ENCODE measurements at places on chromosomes 4 and X.

GRCh38 chr4:114600672-114601071 is 2.1 kb downstream of the UGT8 start:
- DNase-seq: no peak

DNA sequence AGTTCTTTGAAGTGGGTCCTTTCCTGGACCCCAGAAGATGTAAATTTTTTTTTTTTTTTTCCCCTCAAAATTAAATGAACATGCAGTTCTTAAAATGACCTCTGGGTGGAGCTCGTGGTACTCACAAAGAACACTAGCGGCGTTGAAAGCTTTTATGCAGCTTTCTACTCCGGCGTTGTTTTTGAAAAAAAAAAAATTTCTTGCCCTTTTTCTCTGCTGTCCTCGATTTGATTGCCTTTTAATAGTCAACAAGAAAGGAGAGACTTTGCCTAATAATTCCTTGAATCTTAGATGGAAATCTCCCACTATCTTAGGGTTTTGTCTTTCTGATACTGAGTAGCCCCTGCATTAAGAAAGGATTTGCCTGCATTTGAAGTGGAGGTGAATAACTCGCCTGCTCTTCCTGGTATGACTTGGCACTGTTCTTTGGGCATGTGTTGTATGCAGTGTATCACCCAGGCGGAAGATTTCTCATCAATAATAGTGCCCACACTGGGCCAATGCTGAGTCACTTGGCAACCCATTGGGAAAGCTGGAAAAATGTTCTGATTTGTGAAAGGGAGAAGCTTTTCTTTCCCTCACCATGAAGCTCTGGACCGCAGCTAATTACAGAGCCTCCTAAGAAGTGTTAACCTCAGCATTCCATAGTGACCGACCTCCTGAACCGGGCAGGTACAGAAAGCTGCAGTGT is 104.0 kb downstream of the PHEX start:
- DNase-seq: no peak

- DNase-seq: no peak
These were observed 206.6 kb downstream of the SPRY1 start for GRCh38 chr4:123603165-123603564.

DNA sequence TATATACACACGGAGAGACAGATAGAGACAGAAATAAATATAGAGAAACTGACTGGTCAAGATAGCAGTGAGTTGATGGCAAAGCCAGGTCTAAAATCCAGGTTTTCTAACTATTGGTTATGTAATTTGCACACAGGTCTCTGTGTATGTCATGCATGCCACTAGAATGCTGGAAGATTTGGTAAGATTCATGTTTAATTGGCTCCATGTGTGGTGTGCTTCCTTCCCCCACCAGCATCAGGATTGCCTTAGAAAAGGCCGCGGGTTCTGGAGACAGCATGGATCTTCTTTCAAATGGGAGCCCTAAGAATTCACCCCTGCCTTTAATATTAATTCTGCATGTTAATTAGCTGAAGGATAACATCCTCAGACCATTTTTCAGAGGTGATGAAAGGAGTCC is 31.3 kb downstream of the HAND2 start:
- DNase-seq: no peak

GRCh38 chrX:14039344-14039743 is 9.7 kb upstream of the GEMIN8 start:
- DNase-seq: peak; percentile 51

GRCh38 chr4:144599621-144600020 is 46.3 kb upstream of the HHIP start:
- DNase-seq: no peak

GRCh38 chrX:49072712-49073095 is 1.1 kb downstream of the PRAF2 start:
- DNase-seq: no peak

GRCh38 chr4:108172231-108172752 is 3.6 kb upstream of the LEF1 start:
- peak; percentile 25 for DNase-seq

GRCh38 chr4:18138076-18138665 is 116.6 kb upstream of the LCORL start:
- DNase-seq: no peak

DNA sequence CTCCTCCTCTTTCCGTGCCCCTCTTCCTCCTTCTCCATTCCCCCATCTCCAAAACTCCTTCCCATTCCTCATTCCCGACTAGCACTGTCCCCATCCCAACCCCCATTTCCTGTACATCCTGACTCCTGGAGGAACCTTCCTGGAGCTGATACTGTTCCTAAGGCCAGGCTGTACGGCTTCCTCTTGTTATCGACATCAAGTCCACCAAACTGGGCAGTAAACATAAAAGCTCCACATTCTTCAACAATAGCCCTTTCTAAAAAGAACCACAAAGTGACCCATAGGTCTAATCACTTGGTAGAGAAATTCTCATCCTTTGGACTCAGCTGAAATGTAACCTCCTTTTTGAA is 22.9 kb downstream of the AWAT2 start:
- DNase-seq: no peak

DNA sequence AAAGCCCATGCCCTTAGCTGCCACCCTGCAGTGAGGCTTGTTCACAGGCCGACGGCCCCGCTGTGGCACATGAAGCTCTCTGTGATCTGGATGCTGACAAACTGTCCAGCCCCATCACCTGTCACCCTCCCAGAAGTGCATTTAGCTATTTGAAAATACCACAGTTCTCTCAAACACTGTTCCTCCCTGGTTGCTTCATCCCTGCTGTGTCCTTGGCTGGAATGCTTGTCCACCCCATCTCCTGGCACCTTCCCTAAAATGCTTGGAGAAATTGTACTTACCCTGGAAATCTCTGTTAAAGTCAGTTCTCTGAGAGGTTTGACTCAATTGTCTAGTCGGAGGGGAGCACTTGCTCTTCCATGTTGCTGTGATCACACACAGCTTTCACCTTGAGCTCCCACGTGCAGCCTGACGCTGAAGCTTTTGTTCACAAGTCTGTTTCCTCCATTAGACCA is 10.1 kb downstream of the SYNPO2 start:
- DNase-seq: peak; percentile 34

- no peak for DNase-seq
These were observed 142.4 kb upstream of the ANKRD50 start for GRCh38 chr4:124854968-124855367.

DNA sequence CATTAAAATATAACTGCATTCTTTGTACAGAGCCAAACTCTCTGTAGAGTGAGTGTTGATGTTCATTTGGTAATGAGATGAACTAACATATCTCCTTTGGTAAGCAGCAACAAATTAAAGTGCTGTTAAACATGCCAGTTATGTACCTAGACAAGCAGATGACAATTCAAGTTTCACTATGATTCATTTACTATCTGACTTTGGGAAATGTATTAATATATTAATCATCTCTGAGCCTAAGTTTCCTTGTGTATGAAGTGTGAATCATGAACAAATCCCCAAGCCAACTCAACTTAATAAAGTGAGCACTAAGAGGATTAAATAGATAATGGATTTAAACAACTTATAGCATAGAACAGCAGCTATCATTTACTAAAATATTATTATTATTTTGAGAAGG is 1044.2 kb downstream of the GLUD2 start:
- no peak for DNase-seq

DNA sequence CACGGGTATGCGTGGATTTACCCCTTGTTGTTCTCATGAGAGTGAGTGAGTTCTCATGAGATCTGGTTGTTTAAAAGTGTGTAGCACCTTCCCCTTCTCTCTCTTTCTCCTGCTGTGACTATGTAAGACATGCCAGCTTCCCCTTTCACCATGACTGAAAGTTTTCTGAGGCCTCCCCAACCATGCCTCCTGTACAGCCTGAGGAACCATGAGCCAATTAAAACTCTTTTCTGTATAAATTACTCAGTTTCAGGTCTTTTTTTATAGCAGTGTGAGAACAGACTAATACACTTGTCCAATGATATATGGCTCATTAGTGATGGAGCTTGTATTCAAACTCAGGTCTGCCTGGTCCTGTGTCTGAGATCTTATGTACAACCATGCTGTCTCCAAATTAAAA is 28.5 kb upstream of the RTL3 start:
- DNase-seq: no peak

DNA sequence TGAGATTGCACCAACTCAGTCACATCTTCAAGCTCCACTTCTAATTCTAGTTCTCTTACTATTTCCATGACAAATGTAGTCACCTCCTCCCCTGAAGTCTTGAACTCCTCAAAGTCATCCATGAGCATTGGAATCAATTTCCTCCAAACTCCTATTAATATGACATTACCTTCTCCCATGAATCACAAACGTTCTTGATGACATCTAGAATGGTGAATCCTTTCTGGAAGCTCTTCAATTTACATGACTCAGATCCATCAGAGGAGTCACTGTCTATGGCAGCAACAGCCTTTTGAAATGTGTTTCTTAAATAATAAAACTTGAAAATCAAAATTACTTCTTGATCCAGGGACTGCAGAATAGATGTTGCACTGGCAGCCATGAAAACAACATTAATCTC is 34.5 kb downstream of the GALNTL6 start:
- no peak for DNase-seq

- DNase-seq: no peak
These were observed 1229.7 kb downstream of the PCDH18 start for GRCh38 chr4:136302566-136302965.

DNA sequence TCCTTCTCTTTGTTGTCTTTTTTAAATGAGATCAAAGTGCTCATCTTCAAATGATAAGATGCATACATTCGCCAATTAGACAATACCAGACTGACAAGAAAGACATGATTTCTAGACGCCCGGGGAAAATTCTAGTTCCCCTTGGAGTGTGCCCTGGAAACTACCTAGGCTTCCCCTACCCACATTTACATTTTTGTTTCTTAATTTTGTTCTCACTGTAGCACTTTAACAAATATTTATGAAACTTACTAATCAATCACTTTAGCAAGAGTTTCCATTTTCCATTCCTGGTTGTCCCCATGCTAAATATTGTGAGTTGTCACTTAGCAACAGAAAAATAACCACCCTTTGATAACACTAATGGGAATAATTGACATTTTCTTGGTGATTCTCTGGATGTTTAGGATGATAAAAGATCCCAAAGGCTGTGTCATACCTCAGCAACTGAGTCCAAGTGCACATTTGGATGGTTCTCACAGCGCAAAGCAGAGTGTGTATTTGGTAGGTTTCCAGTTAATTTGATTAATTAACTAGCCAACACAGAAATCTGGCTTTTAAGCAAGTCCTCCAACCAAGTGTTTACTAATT is 69.6 kb downstream of the FGFBP1 start:
- DNase-seq: no peak

DNA sequence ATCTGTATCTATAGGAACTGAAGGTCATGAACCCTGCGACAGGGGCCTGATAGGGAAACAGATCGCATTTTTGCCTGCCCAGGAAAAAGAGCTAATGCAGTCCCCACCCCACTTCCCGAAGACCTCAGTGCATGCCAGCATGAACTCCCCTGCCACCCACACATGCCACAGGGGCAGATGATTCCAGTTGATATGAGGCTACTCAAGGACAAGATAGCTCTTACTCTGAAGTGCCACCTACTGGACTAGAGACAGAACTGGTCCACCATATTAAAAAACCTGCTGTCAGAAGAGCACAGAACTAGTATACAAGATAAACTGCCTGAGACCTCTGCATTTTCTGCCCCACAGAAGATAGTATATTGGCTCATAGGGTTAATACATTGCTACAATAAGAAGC is 68.0 kb downstream of the YIPF7 start:
- no peak for DNase-seq

GRCh38 chrX:48540028-48540375 is 488 bp downstream of the TBC1D25 start:
- peak; percentile 45 for DNase-seq

- DNase-seq: no peak
These were observed 8.8 kb upstream of the ENAM start for GRCh38 chr4:70619778-70620177.

DNA sequence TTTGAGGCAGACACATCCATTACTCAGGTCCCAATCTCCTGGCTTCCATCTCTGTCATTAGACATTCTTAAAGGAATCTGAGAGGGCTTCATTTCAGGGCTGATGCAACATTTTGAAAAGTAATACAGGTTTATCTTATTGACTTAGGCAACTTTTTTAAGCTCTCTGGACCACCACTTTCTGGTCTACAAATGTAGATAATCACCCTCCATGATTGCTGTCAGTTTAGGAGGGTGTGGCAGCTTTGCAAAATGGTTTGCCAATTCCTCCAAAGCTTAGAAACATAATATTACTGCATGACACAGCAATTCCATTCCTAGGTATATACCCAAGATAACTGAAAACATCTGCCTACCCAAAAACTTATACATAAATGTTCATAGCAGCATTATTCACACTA is 77.6 kb downstream of the ARHGAP6 start:
- no peak for DNase-seq

DNA sequence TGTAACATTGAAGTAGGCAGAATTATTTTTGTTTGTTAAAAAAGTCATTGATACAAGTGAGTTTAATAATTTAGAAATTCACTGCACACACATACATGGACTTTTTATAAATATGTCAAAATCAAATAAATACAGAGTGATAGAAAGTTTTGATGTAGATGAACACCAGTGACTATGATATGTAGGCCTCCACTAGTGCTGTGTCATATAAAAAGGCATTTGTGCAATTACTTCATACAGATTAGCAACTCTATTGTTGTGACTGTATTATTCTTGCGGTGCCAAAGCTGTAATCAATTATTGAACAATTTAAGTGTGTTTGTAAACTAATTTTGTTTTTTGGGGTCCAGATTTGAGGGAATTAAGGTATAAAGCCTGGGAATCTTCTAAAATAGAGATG is 366.2 kb upstream of the PITX2 start:
- no peak for DNase-seq

- no peak for DNase-seq
These were observed 1.1 kb upstream of the CHST7 start for GRCh38 chrX:46572340-46572936.

DNA sequence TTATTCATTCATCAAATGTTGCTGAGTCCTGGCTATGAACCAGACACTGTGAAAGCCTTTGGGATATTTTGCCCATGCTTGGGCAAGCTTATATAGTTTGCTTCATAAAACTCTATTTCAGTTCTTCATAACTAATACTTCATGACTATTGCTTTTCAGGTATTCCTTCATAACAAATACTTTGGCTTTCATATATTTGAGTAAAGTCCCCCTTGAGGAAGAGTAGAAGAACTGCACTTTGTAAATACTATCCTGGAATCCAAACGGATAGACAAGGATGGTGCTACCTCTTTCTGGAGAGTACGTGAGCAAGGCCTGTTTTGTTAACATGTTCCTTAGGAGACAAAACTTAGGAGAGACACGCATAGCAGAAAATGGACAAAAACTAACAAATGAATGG is 1.7 kb upstream of the AFP start:
- DNase-seq: no peak

GRCh38 chr4:71206763-71207162 is 132.1 kb upstream of the SLC4A4 start:
- DNase-seq: no peak
